ENCODE measurements at places on chromosomes 3 and 15.

DNA sequence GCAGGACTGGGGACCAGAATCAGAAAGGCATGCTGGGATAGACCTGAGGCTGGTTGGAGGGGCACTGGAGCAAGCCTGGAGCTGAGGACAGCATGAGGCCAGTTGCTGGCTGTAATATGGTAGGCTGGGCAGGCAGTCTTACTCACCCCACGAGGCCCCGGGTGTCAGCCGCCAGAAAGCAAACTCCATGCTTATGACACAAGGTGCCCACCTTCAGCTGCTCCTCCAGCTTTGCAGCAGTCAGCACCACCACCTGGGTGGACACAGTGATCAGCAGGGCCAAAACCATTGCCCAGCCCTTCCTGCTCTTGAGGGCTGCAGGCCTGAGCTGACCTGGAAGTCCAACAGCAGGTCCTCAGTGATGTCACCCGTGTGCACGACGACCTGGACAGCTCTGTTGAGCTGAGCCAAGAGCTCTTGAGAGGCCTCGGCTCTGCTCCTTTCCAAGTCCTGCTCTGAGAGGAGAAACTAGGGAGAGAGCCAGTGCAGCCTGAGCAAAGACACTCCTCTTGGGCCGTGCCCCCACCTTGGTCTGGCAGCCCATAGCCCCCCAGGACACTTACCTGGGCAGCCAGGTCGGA lies 747 bp downstream of the UBA7 start:
- no peak for DNase-seq

DNA sequence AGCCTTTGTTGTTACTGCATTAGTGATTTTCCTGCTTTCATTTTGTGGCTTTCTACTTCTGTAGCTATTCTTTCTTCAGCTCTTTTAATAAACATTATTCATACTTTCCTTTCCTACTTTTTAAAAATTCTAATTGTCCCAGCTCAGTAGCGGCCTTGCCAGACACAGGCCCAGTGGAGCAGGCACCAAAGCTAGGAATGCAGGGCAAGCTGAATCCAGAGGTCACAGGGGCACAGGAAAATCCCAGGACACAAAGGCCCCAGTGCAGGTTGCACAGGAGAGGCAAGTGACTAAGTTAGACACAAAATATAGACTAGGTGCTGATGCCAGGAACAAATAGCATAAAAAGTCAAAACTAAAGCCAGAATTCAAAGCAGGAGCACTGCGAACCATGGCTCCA lies 49.0 kb upstream of the CCDC80 start:
- no peak for DNase-seq

- DNase-seq: no peak
Observed at GRCh38 chr3:839981-840380, 252.8 kb upstream of the CNTN6 start.

DNA sequence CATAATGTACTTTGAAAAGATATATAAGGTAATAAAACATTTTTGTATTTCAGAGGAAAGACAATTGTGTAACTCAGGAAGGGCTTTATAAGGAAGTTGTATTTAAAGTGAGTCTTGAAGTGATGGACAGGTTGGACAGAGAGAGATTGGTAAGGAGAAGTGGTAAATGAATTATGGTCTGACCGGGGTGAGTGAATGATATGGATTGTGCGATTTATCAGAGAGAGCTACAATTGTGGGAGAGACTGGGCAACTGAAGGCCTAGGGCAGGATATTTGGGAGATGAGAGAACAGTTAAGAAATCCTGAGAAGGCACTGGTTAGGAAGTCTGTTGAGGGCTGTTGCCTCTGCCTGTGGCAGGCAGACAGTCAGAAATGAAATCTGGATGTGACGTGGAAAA lies 14.8 kb downstream of the IL1RAP start:
- no peak for DNase-seq

GRCh38 chr3:184233127-184233843 lies 3.9 kb downstream of the VWA5B2 start:
- no peak for DNase-seq

DNA sequence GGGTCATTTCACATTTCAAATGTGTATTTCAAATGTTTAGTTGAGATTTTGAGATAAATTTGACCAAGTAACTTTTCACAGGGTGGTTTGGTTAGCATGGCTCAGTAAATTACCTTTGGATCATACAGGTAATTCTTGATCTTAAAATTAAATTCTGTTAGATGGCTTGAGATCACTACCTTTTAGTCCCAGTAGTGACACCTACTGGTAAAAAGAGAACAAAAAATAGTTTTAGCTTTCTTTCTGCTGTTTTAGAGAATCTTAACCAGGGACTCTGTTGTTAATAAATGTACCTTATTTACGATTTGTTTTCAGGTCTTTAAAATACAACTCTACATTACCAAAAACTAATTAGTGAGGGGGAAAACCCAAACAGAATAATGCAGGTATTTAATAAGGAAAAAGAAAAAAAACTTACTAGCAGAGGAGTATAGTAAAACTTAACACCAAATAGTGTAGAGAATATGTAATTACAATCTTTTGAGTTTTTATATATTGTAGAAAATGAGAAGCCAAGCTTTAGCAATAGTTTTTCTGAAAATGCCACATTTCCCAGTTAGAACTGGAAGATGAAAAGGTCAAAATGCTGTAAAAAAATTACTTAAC lies 620.3 kb upstream of the AGTR1 start:
- DNase-seq: no peak

DNA sequence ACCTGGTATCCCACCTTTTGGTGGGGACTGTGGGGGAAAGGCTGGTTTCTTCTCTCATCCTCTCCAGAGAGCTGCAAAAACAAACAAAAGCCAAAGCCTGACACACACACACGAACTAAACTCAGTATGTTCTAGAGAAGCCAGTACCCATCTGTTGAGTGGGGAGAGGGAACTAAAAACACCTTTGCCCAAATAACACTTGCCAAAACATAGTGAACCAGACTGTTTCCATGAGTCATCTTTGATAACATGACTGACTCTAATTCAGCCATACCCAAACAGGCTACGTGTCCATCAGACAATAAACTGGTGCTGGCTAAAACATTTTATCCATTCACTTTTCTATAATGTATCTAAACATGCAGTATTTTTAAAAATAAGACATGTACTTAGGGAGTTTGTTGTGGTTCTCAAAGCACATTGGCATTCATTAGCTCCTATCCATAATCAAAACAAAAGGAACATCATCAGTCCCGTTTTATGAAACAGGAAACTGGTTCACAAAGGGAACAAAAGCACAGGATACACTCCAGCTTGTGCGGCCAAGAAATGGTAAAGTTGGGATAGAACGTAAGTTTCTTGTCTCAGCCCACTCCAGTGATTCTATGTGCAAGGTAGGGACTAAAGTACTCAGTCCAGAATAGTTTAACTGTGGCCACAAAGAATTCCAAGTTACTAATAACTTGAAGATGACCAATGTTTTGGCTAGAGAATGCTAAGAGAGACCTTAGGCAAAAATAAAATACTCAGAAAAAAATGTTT lies 16.1 kb downstream of the LYSMD2 start:
- DNase-seq: no peak

- DNase-seq: no peak
Observed at GRCh38 chr15:50353251-50353974, 1.6 kb downstream of the GABPB1 start.

GRCh38 chr3:54120657-54121413 lies 1.5 kb upstream of the CACNA2D3 start:
- peak; percentile 20 for DNase-seq

DNA sequence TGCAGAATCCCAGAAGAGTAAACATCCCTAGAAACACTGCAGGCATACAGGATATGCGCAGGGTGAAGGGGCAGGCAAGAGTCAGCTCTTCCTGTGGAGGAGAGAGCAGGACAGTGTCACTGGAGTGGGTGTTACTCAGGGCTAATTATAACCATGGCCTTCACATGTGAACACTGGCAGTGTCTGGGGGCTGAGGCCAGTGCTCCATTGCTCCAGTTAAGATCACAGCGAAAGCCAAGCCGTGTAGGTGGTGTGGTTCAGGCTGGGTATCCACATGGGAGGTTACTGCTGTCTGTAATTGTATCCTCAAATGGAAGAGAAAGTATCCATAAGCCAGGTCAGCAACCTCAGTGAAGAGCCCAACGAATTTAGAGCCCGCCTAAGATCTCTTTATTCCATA lies 84.6 kb downstream of the MESD start:
- no peak for DNase-seq

DNA sequence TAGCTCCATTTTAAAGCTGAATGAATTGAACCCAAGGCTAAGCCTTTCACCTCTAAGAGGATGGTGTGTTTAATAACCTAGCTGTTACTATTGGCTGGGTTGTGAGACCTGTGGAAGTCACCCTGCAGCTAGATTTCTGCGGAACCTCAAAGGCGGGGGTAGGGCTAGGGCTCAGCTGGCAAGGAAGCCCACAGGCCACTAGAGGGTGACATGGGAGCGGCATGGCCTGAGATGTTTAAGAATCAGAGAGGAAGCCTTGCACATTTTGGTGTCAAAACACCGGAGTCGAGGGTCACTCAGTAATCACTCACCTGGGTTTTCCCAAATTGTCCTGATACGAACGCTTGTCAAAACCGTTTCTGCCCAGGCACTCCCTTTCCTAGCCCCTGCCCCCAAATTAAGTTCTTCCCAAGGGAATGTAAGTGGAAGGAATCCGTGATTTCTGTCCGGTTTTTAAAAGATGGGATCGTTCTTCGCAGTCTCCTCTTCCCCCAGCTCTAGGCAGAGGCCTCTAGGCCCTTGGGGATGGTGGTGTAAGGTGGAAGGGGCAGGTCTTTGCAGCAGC lies 3.8 kb upstream of the ACAD9 start:
- DNase-seq: peak; percentile 78

- DNase-seq: no peak
Observed at GRCh38 chr3:181210275-181210674, 220.7 kb upstream of the DNAJC19 start.

DNA sequence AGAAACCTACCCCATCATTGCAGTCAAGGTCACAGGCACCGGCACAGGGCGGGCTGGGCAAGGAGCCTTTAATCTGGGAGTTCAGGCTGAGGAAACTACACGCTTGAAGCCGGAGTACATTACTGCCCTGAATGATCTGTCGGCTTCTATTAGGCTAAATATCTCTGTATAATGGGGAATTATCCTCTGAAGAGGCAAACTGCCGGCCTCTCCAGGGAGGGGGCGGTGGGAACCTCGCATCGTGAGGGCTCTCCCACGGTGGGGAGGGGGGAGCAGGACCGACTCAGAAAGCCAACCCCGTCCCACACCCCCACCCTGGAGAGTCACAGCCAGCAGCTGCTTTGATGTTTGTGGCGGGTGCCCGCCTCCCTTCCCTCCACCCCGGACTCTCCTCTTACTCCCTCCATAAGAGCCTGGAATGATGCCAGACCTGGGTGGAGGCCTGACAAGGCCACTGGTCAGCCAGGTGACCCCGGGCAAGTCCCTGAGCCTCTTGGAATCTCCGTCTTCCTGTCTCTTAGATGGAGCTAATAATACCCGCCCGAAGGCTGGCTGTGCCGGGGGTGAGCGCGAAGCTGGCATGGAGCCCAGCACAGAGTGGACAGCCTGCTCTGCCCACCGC lies 63.4 kb upstream of the LINGO1 start:
- no peak for DNase-seq

All from activated T-cell treated with anti-CD3 and anti-CD28 coated beads, Interleukin-2, amount 50 U/mL, for 48 hours (primary cell).